ENCODE measurements at places on chromosomes 11 and 22.

- no peaks in the 10 kb centered on the region for H3K36me3 ChIP-seq
- H3K4me3 ChIP-seq: no peak overlapping the region
- peaks cover 19% of the 10 kb centered on the region for H3K27me3 ChIP-seq
- no peak for DNase-seq
These were observed 24.4 kb downstream of the SHANK3 start for GRCh38 chr22:50696799-50697561.

- no peaks in the 10 kb centered on the region for H3K27me3 ChIP-seq
- no peak for DNase-seq
These were observed 448.0 kb downstream of the LUZP2 start for GRCh38 chr11:24944891-24945290.

- H3K27me3 ChIP-seq: no peaks in the 10 kb centered on the region
- no peak overlapping the region for H3K4me3 ChIP-seq
- no peaks in the 10 kb centered on the region for H3K36me3 ChIP-seq
- no peaks in the 10 kb centered on the region for H3K4me1 ChIP-seq
These were observed 112.0 kb upstream of the MTNR1B start for GRCh38 chr11:92857407-92857806.

GRCh38 chr11:70415642-70416395 lies 17.5 kb downstream of the CTTN start:
- peaks cover 10% of the 10 kb centered on the region for H3K36me3 ChIP-seq
- H3K27me3 ChIP-seq: peaks cover 57% of the 10 kb centered on the region
- peaks cover 2% of the 10 kb centered on the region for H3K4me1 ChIP-seq
- no peak for DNase-seq

GRCh38 chr11:13463779-13464290 lies 813 bp upstream of the BTBD10 start:
- H3K36me3 ChIP-seq: peaks cover 1% of the 10 kb centered on the region
- H3K4me1 ChIP-seq: peaks cover 46% of the 10 kb centered on the region
- H3K27me3 ChIP-seq: peaks cover under 1% of the 10 kb centered on the region
- no peak for DNase-seq
- H3K4me3 ChIP-seq: peak overlapping the region; percentile 100

- H3K4me3 ChIP-seq: no peak overlapping the region
- DNase-seq: no peak
- H3K4me1 ChIP-seq: no peaks in the 10 kb centered on the region
- no peak overlapping the region for H3K27ac ChIP-seq
- no peaks in the 10 kb centered on the region for H3K36me3 ChIP-seq
These were observed 153.0 kb upstream of the LRRC4C start for GRCh38 chr11:41612415-41612814.

DNA sequence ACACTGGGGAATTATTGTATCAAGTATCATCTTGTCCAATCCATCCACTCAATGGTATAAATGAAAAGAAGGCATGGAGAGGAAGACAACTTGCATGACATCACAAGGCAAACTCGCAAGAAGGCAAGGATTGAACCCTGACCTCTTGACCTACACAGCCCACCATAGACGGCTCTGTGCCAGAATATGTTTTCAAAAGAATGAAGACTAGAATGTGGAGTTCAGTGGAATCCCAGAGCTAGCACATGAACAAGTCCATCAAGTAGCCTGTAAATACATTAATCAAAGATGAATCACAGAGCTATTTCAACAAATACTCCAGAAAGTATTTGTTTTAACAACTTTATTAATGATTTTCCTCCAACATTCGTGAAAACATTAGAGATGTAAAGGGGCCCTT lies 189.7 kb downstream of the GUCY1A2 start:
- H3K27me3 ChIP-seq: no peaks in the 10 kb centered on the region
- no peak overlapping the region for H3K4me3 ChIP-seq
- no peaks in the 10 kb centered on the region for H3K36me3 ChIP-seq
- no peaks in the 10 kb centered on the region for H3K4me1 ChIP-seq
- DNase-seq: no peak
- no peak overlapping the region for H3K27ac ChIP-seq

DNA sequence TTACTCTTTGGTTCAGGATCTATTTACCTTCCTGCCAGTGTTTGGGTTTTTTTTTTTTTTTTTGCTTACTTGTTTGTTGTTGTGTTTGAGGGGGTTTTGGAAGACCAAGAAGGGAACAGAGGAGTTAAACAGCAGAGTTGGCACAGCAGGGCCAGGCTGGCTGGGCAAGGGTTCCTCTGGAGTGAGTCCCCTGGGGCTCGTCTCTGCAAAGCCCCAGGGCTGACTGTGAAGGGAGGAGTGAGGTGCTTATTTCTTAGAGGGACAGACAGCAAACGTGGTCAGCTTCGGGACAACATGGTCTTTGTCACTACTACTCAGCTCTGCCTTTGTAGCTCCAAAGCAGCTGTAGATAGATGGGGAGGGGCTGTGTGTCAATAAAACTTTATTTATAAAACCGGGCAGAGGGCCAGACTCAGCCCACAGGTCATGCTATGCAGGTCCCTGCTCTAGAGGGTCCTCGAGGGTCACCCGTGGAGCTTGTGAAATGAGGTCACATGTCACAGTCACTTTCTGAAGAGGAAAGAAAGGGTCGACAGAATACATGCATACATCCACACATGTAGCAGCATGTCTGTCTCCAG lies 1404.7 kb downstream of the BRD1 start:
- H3K27me3 ChIP-seq: peaks cover 90% of the 10 kb centered on the region
- H3K27ac ChIP-seq: no peak overlapping the region
- no peaks in the 10 kb centered on the region for H3K4me1 ChIP-seq
- no peaks in the 10 kb centered on the region for H3K36me3 ChIP-seq

GRCh38 chr11:3617990-3618389 lies 23.8 kb downstream of the ART5 start:
- H3K4me1 ChIP-seq: peaks cover 22% of the 10 kb centered on the region
- no peak overlapping the region for H3K4me3 ChIP-seq
- peaks cover 7% of the 10 kb centered on the region for H3K27me3 ChIP-seq
- DNase-seq: no peak
- H3K36me3 ChIP-seq: no peaks in the 10 kb centered on the region

DNA sequence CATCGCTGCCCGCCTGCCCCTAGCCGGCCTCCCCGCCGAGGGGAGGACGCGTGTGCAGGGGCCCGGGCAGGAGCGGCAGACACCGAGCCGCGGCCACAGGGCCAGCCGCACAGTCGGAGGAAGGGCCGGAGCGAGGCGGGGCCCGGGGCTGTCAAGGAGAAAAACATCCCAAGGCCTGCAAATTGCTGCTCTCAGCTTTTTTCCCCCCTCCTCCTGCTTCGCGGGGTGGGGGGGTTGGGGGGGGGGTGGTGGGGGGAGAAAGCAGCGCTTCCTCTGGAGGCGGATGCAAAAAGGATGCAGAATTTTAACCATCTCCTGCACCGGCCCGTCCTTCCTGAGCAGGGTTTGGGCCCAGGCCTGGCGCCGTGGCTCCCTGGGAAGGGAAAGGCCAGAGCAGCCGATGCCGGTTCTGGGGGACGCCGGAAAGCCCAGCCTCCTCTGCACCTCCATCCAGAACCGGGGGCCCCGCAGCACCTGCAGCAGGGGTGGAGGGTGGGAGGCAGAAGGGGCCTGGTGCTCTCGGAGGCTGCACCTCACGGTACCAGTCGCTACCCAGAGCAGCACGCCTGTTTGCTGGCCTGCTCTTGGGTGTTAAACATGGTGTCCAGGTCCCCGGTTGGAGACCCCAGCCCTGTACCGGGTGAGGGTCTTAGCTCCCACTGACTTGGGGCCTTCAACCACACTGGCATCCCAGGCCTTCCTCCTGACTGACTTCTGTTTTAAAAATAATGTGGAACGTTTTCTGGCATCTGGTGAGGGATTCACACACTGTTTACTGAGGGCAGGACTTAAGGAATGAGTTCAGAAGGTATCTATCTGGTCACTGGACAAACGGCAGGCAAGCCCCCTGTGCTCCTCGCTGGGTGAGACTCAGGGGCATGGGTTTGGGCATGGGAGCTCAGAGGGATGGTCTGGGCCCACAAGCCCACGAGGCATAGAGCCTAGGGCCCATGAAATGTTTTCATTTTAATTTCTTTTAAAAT lies 77.4 kb upstream of the WNT7B start:
- peak overlapping the region; percentile 98 for H3K27ac ChIP-seq
- no peaks in the 10 kb centered on the region for H3K36me3 ChIP-seq
- H3K4me3 ChIP-seq: peak overlapping the region; percentile 90
- peak; percentile 37 for DNase-seq

- H3K4me3 ChIP-seq: no peak overlapping the region
- H3K4me1 ChIP-seq: peaks cover 3% of the 10 kb centered on the region
- DNase-seq: peak; percentile 7
- peak overlapping the region; percentile 91 for H3K27ac ChIP-seq
- no peaks in the 10 kb centered on the region for H3K36me3 ChIP-seq
These were observed 3.5 kb upstream of the POU2F3 start for GRCh38 chr11:120236169-120237107.

DNA sequence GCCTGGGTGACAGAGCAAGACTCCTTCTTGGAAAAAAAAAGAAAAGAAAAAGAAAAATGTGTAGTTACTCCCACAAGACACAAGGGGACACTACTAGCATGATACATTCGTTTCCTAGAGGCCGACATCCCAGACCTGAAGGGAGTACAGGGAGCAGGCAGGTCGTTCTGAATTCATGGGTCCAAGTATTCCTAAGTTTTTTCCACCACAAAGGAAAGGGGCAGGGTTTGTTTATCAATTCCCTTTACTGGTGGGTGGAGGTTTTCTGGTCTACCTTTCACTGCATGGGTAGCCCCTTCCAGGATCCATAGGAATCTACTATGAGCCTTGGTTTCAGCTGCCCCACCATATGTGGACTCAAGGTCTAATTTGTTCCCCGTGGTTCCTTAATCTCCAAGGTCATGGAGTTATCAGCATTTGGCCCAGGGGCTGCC lies 11.8 kb downstream of the TIGD3 start:
- peak overlapping the region; percentile 31 for H3K27ac ChIP-seq
- no peak for DNase-seq
- H3K4me3 ChIP-seq: no peak overlapping the region
- H3K36me3 ChIP-seq: no peaks in the 10 kb centered on the region
- H3K27me3 ChIP-seq: no peaks in the 10 kb centered on the region
- H3K4me1 ChIP-seq: peaks cover 19% of the 10 kb centered on the region

- peaks cover 5% of the 10 kb centered on the region for H3K27me3 ChIP-seq
- no peak overlapping the region for H3K4me3 ChIP-seq
- H3K4me1 ChIP-seq: no peaks in the 10 kb centered on the region
These were observed 18.9 kb downstream of the TSPAN32 start for GRCh38 chr11:2320568-2321310.

- H3K36me3 ChIP-seq: no peaks in the 10 kb centered on the region
- peak overlapping the region; percentile 83 for H3K4me3 ChIP-seq
- H3K27ac ChIP-seq: peak overlapping the region; percentile 44
- peaks cover 42% of the 10 kb centered on the region for H3K4me1 ChIP-seq
- peak; percentile 72 for DNase-seq
These were observed 5.5 kb upstream of the NFAM1 start for GRCh38 chr22:42437488-42438292.

DNA sequence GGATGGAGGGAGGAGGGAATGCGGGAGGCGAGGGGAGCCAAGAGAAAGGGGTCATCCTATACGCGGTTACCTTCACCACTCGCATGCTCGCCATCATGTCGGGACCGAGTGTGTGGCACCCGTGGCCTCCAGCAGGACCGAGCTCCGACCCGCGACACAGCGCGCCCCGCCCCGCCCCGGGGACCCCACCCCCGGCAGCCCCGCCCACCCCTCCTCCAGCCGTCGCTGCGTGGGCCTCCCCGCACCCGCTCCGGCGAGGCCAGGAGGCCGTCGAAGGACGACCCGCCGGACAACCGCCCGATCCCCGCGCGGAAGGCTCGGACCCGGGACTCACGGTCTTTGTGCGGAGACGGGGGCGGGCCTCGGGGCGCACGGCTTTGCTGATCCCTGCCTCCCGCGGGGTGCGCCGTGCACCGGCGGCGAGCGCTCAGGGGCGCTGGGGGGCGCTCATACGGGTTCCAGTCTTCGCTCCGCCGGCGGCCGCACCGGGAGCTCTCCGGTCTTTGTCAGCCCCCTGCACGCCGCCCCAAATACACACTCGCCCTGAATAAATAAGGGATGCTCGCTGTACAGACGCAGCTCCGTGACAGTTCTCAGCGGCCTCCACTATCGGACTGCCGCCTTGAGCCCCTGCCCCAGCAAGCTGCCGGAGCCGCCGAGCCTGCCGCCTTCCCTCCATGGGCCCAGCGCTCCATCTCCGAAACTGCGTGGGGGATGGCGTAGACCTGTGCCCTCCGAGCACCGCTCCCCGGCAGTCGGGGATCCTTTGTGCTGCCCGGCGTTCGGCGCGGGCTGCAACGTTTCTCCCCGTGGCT lies at the start of gene UBE2L6:
UBE2L6 (minus strand) TSS at position 158 of the 815 bp plus-strand sequence; CDS start at position 97, 61 bp downstream.
- H3K27me3 ChIP-seq: no peaks in the 10 kb centered on the region
- peaks cover 10% of the 10 kb centered on the region for H3K36me3 ChIP-seq
- peak; percentile 81 for DNase-seq
- peak within 1 kb of the TSS; percentile 97 for H3K27ac ChIP-seq

- DNase-seq: no peak
- peaks cover 5% of the 10 kb centered on the region for H3K36me3 ChIP-seq
- peaks cover 6% of the 10 kb centered on the region for H3K27me3 ChIP-seq
- H3K4me3 ChIP-seq: no peak overlapping the region
- H3K27ac ChIP-seq: no peak overlapping the region
These were observed 66.5 kb downstream of the CCDC34 start for GRCh38 chr11:27296497-27296896.

- H3K27me3 ChIP-seq: peaks cover 3% of the 10 kb centered on the region
- no peak overlapping the region for H3K4me3 ChIP-seq
- no peaks in the 10 kb centered on the region for H3K36me3 ChIP-seq
- DNase-seq: no peak
These were observed 924.6 kb downstream of the BRD1 start for GRCh38 chr22:48902983-48903650.

GRCh38 chr11:23554002-23554401 lies 693.7 kb upstream of the CCDC179 start:
- H3K36me3 ChIP-seq: no peaks in the 10 kb centered on the region
- no peaks in the 10 kb centered on the region for H3K27me3 ChIP-seq
- no peak for DNase-seq

GRCh38 chr11:89177691-89178231 lies at the start of gene TYR:
TSS of gene TYR (plus strand) at chr11:89177875. CDS start at chr11:89177954, 79 bp downstream.
- no peak within 1 kb of the TSS for H3K4me3 ChIP-seq
- H3K36me3 ChIP-seq: no peaks in the 10 kb centered on the region
- no peaks in the 10 kb centered on the region for H3K4me1 ChIP-seq

DNA sequence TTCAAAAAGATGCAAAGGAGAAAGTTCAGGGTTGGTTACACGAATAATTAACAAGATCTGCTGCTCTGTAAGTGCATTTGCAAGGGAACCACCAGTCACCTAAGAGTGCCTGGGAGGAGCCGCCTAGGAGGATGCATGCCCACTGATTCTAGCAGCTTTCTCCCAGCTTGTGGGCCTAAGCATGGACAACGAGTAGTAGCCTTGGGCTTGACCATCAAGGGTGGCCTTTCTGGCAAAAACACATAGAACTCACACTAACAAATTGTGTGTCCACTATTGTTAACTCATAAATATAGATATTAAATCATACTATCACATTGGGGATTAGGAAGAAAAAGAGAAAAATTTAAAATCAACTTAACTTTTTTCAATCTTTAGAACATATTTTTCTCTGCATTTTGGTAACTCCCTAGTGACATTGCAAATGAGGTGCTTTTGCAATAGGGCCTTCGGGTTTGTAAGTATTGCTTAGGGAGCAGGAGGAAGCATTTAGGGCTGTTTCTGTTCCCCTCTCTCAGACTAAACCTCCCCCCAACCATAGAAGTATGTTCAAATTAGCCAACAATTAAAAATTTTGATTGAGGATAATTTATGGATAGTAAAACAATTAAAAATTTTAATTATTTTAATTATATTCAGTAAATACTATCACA lies 57.3 kb upstream of the CEP295 start:
- peaks cover 12% of the 10 kb centered on the region for H3K27me3 ChIP-seq
- H3K27ac ChIP-seq: no peak overlapping the region
- DNase-seq: no peak

Data from stimulated activated naive B cell treated with anti-CD40 and anti-IgM and Interleukin-4, amounts not matched to agents 10 μg/mL and 1 μg/mL and 100 μg/mL, for 72 hours (primary cell).